ENCODE measurements at places on chromosomes 1 and 21.

- DNase-seq: no peak
Observed at GRCh38 chr1:53073868-53074311, 11.9 kb downstream of the PODN start.

DNA sequence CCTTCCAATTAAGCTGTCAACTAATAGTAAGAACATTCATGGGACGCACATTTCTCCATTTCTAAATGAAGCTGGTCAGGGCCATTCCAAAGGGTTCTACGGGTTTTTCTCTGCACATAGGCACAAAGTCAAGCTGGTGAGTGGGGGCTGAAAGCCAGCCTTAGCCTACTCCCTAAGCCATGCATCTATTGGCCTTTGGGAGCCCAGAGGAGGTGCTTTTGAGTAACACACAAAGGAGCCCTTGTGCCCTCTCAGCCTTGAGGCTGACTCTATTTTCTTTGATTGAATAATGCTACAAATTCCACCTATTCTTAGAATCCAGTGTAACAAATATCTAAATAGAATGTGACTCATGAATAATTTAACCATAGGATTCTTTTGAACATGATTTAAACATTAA lies 73.6 kb downstream of the RGS13 start:
- no peak for DNase-seq

DNA sequence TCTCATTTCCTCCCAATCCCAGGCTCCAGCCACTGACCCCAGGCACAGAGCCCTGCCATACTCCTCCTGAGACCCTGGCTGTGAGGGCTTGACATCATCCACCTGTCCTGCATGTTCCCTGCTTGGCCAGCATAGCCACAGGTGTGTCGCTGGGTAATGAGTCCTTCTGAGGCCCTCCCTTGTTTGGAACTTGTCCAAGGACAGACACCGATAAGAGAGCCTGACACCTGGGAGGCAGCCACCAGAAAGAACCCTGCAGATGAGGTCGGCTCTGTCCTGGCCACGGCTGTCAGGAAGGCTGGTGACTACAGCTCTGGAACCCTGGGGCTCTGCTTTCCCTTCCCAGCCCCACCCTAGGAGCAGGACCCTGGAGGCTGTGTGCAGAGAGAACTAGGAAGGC lies 34.6 kb downstream of the TMEM63A start:
- no peak for DNase-seq

- peak; percentile 76 for DNase-seq
Observed at GRCh38 chr1:50332941-50333594, 90.2 kb downstream of the DMRTA2 start.

DNA sequence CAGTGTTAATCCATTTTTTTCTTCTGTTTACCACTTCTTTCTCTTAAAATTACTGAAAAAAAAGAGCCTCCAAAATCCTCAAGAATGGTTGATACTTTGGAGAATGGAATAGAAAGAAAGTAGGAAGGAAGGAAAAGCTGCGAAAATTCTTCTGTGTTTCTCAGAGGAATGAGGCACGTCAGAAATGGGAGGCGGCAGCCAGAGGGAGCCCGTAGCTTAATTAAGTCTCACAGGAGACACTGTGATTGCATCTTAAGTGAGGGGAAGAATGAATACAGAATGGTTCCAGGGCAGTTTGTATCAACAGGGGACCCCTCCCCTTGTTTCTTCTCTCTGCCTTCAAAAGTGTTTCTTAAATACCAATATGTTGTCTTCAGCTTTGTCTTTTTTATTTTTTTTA lies 1099.5 kb downstream of the PLA2G4A start:
- DNase-seq: peak; percentile 48

DNA sequence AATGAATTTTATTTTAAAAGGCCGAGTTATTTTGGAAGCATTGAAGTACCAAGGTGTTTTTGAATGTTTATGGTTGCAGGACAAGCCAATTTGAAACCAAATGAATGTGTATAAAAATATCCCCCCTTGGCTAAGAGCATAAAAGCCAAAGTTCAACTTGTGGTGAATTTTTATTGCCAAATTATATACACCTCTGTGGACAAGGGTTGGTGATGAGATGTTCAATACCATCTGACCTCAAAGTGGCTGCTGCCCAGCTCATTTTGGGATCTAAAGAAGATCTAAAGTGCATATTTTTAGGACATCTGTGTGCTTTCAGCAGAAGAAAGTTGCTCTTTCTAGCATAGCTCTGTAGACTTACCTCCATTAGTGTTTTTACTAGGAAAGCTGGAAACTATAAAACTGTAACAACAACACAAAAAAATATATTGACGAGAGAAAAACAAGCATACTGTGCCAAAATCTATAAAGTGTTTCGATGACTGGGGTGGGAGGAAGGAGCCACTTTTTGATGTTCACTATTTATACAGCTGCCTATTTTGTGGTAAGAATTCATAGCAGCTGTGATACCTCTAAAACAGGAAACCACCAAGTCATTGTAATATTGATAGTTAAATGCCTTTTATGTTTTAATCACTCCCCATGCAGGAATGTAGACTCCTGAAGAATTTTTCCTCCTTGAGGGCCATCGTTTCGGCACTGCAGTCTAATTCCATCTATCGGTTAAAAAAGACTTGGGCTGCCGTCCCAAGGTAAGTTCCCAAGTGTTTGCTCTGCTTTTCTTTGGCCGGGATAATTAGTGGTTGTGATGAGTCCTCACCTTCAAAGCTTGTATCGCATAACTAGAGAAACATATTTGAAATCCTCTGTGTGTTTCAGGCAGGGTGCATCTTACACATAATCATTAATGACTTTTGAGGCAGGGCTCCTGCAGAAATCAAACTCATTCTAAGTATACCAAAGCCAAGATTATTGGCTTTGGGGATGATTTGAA lies 83.2 kb downstream of the RGL1 start:
- DNase-seq: no peak

GRCh38 chr21:33403128-33403785 lies at the start of gene IFNGR2:
Gene IFNGR2, plus strand, starts transcription at chr21:33403413. Its CDS starts 131 bp downstream, at chr21:33403544.
- peak; percentile 40 for DNase-seq

- no peak for DNase-seq
Observed at GRCh38 chr21:31011412-31011811, 26.9 kb downstream of the KRTAP19-8 start.

DNA sequence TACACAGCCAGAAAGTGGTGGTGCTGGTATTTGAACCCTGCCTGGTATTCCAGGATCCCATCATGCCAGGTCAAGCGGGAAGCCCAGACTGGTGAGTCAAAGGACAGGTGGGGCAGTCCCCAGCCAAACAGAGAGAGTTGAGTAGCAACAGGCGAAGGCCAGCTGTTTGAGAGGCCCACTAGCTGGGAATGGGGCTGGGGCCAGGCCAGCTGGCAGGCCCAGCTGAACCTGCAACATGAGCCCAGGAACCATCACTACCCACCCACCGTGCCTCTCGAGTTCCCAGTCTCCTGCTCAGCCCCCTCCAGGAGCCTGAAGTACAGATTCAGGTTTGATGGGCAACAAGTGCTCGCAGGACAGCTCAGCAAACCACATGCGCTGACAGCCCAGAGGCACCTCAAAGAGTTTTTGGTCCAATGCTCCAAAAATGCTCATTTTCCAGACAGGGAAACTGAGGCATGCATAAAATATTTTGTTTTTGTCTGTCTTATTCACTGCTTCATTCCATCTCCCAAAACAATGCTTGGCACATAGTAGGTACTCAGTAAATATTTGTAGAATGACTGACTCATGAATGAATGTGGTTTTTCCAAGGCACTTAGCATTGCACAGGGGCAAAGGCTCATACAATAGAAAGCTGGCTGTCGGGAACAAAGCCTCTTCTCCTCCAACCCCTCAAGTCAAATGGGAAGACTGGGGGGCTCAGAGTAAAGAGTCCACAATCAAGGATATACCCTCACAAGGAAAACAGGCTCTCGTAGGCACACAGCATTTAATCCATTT lies 42.5 kb upstream of the CLIC4 start:
- no peak for DNase-seq

GRCh38 chr1:240522122-240522822 lies 89.7 kb downstream of the GREM2 start:
- no peak for DNase-seq

DNA sequence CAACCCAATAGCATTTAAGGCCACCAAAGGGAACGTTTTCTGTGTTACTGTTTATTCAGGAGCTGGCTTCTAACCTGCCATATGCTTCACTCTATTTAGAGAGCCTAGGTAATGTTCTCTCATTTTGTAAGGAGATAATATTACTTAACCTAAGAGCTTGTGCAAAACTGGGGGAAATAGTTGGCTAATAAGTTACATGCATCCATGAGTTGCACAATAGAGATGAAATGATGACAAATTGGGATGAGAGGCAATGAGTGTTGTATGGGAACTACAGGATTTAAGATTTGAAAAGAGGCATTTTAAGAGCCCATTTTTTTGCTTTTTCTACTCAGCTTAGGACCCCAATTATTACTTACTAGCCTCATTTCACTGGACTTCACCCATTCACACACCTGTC lies 151.0 kb downstream of the ST6GALNAC3 start:
- DNase-seq: no peak

- DNase-seq: no peak
Observed at GRCh38 chr21:10575311-10575667, 53.9 kb downstream of the TPTE start.

DNA sequence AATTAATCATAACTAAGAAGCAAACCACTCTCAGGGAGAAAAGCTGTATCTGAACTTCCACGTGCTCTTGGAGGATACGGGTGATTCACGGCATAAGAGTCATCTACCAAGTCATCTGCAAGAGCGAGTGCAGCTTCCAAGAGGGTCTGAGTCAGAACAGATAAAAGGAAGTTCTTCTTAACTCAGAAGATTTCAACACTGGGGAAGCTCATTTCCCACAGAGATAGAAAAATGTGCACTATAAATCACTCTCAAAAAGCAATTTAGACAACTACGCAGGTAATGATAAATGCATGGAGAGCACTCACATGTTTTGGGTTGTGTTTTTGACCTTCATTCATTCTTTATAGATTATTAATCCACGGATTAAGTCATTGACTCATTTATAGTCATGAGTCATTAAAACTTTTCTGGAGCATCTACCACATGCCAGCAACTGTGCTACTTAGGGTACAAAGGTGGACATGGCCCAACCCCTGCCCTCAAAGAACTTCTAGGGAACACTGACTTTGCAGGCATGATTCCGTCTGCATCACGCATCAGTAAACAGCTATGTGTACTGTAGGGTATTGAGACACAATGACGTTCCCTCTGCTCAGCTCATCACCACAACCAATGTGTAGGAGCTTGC lies 20.8 kb downstream of the KCNJ15 start:
- no peak for DNase-seq

DNA sequence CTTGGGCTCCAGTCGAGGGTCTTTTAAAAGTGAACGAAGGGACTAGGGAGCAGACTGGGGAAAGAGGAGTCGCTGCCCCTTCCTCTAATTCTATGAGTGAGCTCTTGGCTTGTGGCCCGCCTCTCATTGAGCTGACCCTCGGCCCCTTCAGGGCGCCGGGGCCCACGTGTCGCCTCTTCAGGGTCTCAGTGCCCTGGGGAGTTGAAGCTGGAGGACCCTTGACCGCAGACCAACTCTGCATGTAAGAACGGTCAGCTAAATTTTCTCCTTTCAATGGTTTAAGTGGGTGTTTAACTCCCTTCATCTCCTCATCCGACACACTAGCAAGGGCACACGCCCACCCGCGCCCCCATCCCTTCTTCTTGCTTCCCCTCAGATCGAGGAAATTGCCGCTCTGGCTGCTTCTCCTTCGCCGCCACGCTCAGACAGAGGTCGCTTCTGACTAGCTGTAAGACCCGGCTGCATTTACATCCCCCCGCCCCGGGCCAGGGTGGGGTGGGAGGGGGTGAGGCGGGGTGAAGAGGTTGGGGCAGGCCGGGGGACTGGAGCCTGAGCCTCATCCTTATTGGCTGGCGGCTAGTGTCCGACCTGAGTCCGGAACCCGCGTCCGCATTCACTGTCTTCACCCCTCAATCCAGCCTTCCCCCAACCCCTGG lies 10.9 kb downstream of the NR5A2 start:
- DNase-seq: no peak

DNA sequence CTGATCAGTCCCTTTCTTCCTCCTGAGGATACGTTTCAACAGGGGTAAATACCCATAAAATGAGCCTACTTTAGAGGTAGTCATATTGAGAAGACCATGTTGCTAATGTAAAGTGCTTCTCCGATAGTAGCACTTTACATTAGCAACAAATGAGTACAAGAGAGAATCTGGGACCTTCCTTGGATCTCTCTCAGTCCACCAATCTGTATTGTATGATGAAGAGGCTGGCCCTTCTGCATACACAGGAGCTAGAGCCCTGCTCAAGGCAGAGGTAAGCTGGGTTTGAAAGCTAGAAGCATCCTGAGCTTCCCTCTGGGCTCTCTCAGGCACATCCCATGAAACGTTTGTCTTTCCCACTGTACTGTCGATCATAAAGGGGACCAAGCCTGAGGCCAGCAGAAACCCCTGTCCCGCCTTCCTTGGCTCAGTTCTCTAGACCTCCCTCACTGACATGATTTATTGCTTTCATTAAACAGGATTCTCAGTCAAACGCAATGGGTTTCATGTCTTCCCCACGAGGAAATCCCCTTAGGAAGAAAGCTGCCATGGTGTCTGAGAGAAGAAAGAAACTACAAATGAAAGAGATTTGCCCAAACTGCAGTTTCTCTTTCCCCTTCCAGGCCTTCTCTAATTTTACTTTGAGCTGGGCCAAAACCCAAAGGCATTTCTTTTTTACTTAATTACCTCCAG lies 62.8 kb upstream of the BCAR3 start:
- no peak for DNase-seq

GRCh38 chr1:156741481-156741983 lies 644 bp upstream of the MRPL24 start:
- DNase-seq: no peak

GRCh38 chr21:17585875-17586450 lies 26.7 kb downstream of the BTG3 start:
- DNase-seq: no peak

GRCh38 chr1:63101336-63101735 lies 221.0 kb upstream of the FOXD3 start:
- no peak for DNase-seq

DNA sequence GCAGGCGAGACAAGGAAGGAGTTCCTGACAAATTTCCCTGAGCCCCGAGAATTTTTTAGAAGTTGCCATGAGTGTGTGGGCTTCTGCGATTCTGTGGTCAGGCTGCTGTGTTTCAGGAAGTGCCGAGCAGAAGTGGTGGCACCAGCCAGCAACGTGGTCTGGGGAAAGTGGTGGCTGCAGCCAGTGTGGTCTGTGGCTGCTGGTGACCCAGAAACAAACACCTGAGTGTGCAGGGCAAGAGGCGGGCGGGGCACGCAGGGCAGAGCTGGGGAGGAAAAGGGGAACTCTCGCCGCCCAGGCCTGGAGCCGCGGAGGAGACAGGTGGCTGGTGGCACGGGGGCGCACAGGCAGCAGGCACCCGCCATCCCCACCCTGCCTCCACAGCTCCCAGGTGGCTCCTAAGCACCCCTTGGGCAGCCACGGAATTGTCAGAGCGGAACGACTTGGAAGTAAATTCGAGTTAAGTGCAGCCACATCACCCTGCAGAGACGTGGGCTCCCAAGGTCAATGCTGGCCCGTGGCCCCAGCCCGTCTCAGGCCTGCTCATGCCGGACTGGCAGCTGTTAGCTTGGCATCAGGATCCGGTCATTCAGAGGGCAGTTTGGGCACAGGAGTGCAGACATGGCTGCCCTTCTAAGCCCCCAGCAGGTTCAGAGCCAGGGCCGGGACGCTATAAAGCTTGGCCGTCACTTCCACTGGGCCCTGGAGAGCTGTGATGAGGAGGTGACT lies 25.1 kb downstream of the PRDM16 start:
- DNase-seq: no peak

All from head of caudate nucleus (tissue), 42 donors.